ENCODE measurements at places on chromosomes 16 and 17.

- DNase-seq: no peak
These were observed 408.7 kb downstream of the SLC39A11 start for GRCh38 chr17:72683506-72684404.

- peak; percentile 83 for DNase-seq
These were observed 10.3 kb downstream of the ZNF771 start for GRCh38 chr16:30417529-30418349.

DNA sequence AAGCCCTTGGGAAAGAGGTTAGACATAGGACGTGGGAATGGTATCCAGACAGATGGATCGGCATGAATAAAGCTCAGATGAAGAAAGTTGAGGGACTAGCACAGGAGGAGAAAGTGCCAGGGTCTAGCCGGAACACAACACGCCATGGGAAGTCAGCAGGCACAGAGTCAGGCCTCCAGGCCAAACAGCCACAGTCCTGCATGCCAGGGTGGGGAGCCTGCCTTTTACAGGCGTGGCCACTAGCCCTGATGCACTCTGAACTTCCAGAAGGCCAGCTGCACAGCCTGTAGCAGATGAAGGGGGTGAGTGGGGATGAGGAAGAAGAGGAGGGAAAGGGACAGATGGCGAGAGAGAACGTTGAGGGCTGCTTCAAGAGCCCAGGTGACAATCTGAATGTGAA is 5.2 kb downstream of the B9D1 start:
- DNase-seq: no peak

- no peak for DNase-seq
These were observed 20.4 kb upstream of the CDH11 start for GRCh38 chr16:65142276-65142675.

DNA sequence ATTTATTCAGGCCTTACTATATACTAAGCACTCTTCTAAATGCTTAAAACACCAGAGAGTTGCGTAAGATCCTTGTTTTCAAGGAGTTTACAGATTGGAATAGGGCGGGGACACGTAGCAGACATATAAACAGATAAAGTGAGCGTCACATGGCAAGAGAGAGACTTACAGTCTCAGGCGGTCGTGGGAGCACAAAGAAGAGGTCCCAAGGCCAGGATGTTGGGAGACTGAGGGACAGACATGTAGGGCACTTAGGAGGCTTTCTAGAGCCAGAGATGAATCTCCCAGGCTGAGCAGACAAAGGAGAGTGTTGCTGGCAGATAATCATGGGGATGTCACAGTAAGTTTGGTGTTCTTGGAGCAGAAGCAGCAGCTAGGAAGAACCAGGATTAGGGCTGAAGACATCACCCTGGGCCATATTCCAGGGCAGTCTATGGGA is 119.1 kb upstream of the ANKFN1 start:
- DNase-seq: no peak

- no peak for DNase-seq
These were observed 31.5 kb downstream of the QPRT start for GRCh38 chr16:29710227-29711219.

DNA sequence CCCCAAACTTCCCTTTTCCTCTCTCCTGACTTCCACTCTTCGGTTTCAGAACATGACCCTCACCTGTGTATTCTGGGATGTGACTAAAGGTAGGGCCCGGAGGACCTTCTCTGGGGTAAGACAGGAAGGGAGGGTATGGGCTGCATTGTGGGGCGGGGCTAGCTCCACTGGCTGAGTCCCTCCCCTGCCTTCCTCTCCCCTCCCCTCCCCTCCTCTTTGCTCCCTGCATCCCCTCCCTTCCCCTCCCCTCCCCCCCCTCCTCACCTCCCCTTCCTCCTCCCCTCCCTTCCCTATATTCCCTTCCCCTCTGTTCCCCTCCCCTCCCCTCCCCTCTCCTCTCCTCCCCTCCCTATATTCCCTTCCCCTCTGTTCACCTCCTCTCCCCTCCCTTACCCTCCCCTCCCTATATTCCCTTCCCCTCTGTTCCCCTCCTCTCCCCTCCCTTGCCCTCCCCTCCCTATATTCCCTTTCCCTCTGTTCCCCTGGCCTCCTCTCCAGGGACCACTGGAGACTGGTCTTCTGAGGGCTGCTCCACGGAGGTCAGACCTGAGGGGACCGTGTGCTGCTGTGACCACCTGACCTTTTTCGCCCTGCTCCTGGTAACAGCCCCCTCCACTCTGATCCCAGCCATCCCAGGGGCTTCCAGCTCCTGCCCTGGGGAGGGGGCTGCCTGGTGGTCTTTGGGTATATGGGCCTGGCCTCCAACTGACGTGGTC is 11.8 kb downstream of the ADGRG3 start:
- no peak for DNase-seq

- DNase-seq: no peak
These were observed 1728.3 kb downstream of the TP53TG3F start for GRCh38 chr16:35187665-35188225.

- no peak for DNase-seq
These were observed 25.8 kb downstream of the TTYH2 start for GRCh38 chr17:74239172-74239571.

- DNase-seq: no peak
These were observed 10.7 kb downstream of the GALNS start for GRCh38 chr16:88846088-88846487.

All from stimulated activated CD8-positive, alpha-beta memory T cell treated with anti-CD3 and anti-CD28 coated beads, Interleukin-2, amount 100 ng/mL, for 48 hours (primary cell).